CD14-positive monocyte (primary cell): ENCODE measurements at places on chromosomes 12 and 14.

GRCh38 chr12:79162147-79162772 is 297.7 kb downstream of the SYT1 start:
- DNase-seq = no peak

DNA sequence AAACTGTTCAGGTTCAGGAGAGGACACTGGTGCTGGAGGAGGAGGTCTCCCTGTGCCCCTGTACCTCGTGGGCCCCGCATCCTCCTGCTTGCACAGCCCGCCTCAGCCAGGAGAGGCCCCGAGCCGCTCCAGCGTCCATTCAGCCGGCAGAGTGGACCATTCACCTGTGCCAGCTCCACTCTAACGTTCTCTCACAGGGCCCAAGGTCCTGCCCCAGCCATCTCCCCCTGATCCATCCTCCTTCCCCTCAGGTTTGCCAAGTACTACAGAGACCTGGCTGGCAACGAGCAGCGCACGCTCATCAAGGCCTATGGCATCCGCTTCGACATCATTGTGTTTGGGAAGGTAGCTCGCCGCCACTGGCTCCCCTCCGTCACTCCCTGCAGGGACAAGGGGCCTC is 22.2 kb downstream of the P2RX4 start:
- DNase-seq = no peak

GRCh38 chr12:12646483-12647072 is 34.9 kb downstream of the CREBL2 start:
- DNase-seq = no peak

DNA sequence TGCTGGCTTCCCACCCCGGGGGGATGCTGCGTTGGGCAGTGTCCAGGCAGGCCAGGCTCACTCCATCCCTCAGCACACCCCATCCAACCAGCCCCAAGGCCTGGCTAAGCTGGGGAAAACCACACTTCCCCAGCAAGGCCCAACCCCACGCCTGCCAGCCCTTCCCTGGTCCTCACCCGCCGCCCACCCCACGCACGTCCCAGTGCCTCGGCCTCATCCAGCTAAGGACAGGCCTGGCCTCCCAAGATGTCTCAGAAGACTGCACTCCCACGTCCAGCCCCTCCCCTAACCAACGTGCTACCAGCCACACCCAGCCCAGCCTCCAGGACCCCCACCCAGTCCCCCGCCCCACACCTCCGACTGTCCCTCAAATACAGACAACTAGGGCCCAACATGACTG is 9.8 kb downstream of the JAG2 start:
- DNase-seq = no peak

DNA sequence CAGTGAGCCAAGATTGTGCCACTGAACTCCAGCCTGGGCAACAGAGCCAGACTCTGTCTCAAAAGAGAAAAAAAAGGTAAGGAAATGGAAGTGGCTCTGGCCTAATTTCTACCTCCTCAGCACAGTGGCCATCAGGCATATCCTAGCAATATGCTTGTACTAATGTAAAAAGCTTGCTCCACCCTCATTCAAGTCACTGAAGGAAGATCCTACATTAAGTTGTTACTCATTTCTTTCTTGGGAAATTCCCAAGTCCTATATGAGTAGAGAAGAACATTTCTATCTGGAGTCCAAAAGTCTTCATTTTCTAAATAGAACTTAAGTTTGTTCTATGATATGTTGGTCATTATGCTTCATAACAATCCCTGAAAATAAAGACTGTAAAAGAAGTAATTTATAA is 67.3 kb upstream of the HOXC13 start:
- DNase-seq = no peak

DNA sequence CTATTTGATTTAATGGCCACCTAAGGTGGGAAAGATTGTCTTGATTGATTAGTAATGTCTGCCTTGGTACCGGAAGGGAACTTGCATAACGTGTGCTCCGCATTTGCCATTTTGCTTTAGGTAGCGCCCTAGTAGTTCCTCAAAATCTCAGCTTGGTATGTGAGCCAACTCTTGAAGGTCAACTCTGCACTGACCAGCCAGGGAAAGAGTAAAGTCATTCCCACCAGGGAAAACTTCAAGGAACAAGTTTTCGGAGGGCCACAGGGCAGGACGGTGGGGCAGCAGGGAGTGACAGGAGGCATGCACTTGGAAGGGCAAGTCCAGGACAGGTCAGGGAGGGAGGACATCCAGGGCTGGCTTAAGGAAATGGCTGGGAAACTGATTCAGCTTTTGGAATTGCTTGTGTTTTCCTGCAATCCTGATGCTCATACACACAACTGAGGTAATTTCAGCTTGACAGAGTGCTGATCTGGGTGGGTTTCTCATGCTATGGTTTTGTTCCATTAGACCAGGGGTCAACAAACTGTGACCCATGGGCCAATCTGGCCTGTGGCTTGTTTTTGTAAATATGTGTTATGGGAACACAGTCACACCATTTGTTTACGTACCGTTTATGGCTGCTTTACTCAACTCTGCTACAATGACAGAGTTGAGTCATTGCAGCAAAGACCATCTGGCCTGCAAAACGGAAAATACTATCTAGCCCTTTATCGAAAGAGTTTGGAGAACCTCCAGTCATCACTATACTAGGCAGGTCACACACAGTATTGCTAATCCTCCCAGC is 184.5 kb downstream of the RBM19 start:
- DNase-seq = no peak

DNA sequence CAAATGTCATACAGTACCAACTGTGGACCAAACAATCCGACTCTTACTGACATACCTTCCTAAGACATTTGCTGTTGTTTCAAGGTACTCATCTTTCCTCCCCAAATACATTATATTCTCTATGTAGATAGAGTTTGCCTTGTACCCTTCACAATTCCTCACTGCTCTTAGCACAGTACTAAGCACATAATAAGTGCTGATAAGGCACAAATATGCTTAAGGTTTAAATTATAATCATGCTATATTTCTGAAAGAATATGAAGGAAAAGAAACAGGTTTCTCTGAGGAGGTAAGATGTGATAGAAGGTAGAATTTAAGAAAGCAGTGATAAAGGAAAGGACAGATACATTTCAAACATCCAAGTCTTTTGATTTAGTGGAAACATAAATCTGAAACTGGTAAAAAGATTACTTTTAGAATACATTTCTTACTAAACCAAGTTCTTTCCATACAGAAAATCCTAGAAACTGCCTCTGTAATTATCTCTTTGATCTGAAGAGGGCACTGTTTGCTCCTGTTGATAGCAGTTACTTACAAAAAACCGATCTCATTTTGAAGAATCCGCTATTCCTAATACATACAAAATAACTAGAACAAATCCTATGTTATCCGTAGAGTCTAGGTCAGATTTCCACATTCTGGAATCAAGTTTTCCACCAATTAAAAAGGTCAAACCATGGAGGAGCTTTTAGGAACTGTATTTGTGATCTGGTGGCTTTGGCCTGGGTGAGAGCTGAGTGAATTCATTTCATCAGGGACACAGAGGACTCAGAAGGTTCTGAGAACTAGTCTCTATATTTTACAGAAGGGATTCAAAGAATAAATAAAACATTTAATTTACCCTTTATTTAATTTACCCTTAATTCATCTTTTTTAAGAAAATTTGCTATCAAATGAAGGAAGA is 311.9 kb downstream of the DAD1 start:
- no peak for DNase-seq

DNA sequence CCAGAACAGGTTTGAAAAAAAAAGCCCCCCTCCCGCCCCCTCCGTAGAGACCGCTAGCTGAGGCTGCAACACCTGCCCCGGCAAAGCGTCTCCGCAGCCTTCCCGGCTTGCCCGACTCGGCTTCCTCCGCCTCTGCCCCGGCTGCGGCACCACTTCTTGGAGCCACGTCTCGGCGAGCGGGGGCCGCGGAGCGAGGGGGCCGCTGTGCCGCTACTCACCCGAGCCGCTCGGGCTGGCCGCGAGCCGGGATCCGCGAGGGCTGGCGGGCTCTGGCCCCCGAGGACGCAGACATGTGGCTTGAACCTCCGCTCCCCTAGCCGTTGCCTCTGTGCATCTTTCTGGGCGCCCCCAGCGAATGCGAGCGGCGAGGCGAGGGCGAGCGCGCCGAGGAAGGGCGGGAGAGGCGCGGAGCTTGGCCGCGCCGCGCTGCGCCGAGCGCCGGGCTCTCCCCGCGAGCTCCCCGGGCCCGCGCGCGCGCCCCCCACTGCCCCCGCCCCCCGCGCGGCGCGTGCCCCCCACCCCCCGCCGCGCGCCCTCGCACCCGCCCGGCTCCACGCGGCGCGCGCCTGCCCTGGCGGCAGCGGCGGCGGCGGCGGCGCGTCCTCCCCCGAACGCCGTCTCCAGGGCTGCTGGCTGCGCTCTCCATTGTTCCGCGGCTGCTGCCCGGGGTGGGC is 249.5 kb downstream of the APAF1 start:
- no peak for DNase-seq

GRCh38 chr12:53500142-53500775 is 824 bp upstream of the TARBP2 start:
- peak; percentile 77 for DNase-seq

- DNase-seq = no peak
Measured at GRCh38 chr12:116116650-116117424, 160.7 kb downstream of the MED13L start.

- peak; percentile 86 for DNase-seq
Measured at GRCh38 chr14:35285168-35286002, 6.8 kb upstream of the PSMA6 start.

DNA sequence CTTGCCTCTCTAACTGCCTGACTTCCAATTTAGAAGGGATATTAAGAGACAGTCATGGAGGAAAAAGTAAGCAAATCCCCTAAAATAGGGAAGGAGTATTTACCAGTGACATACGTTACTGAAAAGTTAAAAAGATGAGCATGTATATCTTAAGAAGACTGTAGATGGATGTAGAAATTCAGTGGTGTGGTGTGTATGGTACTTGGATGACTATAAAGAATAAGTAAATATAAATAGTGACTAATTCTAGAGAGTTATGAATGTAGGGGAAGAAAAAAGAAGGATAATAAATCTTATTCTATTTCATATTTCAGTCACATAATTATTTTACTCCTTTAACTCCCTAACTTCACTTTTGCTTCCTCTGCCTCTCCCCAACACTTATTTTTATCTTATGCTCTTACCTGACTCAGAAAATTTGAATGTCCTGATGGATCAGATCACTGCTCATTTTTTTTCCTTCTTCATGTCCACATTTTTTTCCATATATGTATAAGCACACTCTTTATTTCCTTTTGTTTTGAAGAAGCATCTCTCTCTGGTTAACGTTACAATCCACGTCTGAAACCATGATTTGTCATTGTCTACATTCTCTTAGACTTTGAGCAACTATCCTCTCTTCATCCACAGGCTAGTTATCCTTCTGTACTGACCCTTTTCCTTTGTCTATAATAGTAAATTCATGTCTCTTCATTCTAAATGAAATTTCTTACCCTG is 422.7 kb upstream of the SYT1 start:
- no peak for DNase-seq

DNA sequence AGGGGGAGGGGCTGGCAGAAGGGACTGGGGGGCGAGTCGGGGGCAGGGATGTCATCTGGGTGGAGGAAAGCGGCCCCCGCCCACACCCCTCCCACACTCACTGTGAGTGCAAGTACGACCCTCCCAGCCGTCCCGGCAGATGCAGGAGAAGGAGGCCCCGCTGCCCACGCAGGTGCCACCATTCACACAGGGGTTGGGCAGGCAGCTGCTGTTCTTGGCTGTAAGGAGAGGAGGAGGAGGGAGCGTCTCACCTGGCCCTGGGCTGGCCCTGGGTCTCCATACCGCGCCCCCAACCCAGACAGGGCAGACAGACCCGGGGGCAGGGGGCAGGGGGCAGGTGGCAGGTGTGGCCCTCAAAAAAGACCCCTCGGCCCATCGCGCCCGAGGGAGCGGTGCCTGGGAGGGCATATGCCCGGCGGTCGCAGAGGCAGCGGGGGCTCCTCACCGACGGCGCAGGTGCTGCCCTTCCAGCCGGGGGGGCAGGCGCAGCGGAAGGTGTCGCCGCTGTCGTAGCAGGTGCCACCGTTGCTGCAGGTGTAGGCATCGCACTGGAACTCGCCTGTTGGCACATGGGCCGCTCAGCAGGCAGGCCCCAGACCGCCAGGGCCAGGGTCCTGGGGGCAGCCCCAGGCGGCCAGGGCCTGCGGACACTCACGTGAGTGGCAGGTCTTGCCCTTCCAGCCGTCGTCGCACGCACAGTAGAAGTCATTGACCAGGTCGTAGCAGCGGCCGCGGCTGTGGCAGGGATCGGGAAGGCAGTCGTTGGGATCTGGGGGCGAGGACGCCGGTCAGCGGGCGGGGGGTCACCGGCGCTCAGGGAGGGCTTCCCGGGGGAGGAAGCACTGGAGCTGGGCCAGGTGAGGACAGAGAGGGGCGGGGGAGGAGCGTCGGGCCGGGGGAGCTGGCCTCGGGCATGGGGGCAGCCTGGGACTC is 20.6 kb downstream of the JAG2 start:
- DNase-seq = no peak

- no peak for DNase-seq
Measured at GRCh38 chr12:103668520-103668919, 81.4 kb downstream of the STAB2 start.

DNA sequence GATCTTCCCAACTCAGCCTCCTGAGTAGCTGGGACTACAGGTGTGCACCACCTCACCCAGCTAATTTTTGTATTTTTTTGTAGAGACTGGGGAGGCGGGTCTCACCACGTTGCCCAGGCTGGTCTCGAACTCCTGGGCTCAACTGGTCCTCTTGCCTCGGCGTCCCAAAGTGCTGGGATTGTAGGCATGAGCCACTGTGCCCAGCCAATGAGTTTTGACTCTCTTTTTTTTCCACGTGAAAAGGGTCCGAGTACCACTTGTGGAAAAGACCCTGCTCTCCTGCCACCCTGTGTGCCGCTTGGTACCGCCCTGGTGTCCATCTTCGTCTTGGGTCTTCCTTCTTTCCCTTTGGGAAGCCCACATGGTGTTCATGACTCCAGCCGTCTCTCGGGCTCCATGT is 17.6 kb downstream of the TEDC1 start:
- DNase-seq = no peak

GRCh38 chr14:93023039-93023438 is 92.7 kb downstream of the ITPK1 start:
- DNase-seq = peak; percentile 65

DNA sequence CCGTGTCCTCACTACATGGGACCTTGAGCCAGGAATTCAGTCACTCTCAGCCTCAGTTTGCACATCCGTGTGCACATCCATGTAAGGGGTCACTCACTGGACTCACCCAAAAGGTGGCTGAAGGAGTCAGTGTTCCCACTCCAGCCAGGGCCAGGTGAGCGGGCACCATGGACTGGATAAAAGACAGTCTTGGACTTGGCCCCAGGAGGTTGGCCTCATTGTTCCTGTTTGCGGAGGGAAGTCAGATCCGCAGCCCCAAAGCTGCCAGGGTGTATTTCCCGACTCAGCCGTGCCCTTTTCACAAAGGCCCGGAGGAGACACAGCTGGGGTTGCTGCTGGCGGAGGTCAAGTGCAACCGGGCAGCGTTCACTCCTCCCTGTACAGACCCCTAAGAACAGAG is 170.7 kb upstream of the MYL2 start:
- DNase-seq = peak; percentile 5

- DNase-seq = no peak
Measured at GRCh38 chr12:67735868-67736267, 87.3 kb downstream of the DYRK2 start.

GRCh38 chr14:99633918-99634317 is 11.0 kb upstream of the HHIPL1 start:
- DNase-seq = no peak
